Nasal cavity respiratory epithelium epithelial cell of viscerocranial mucosa (primary cell): ENCODE measurements at places on chromosomes 13 and 19. TPM values are rescaled to one million over a fixed set of nuclear protein-coding genes. Genes with fewer than 3 reads are reported as not detected.

C2CD4C gene
- total RNA-seq, result 0.21 and 0.34 TPM in 2 replicates

CRX gene
- total RNA-seq, result not detected in 2 replicates

PSG7 gene
- not detected in 2 replicates for total RNA-seq

KLK7 gene
- 15.0 and 22.9 TPM in 2 replicates for total RNA-seq

FREM2 gene
- under 0.01 and 0.07 TPM in 2 replicates for total RNA-seq

FNDC3A gene
- total RNA-seq, result 49.0 and 50.6 TPM in 2 replicates

ZNF229 gene
- 15.4 and 18.9 TPM in 2 replicates for total RNA-seq

ZNF793 gene
- total RNA-seq, result 2.7 and 7.0 TPM in 2 replicates

ERICH6B gene
- not detected in 2 replicates for total RNA-seq

NALCN gene
- 0.07 and 0.34 TPM in 2 replicates for total RNA-seq

ADAT3 gene
- total RNA-seq, result 1.4 and 3.3 TPM in 2 replicates

KCNK6 gene
- 28.5 and 28.7 TPM in 2 replicates for total RNA-seq

ZNF729 gene
- not detected in 2 replicates for total RNA-seq

ZNF813 gene
- 6.8 and 8.0 TPM in 2 replicates for total RNA-seq

KL gene
- total RNA-seq, result under 0.01 TPM in 1 of 2 replicates, not detected in the other

CLEC17A gene
- total RNA-seq, result not detected in 2 replicates

TECR gene
- total RNA-seq, result 23.9 and 48.9 TPM in 2 replicates

IL17D gene
- total RNA-seq, result 0.07 and 0.34 TPM in 2 replicates

SOX1 gene
- total RNA-seq, result not detected in 2 replicates

CASP14 gene
- total RNA-seq, result under 0.01 TPM in 2 replicates

MBD3L3 gene
- total RNA-seq, result not detected in 2 replicates

KCTD12 gene
- total RNA-seq, result 14.4 and 31.4 TPM in 2 replicates

CGB3 gene
- not detected in 2 replicates for total RNA-seq

DHDH gene
- 1.6 and 14.7 TPM in 2 replicates for total RNA-seq

ZNF724 gene
- total RNA-seq, result 2.1 TPM in 2 replicates

ATCAY gene
- total RNA-seq, result not detected in 2 replicates

APOC4 gene
- not detected in 2 replicates for total RNA-seq

APLP1 gene
- total RNA-seq, result 0.64 TPM in 1 of 2 replicates, not detected in the other
